WTC11 (cell line): ENCODE measurements at places on chromosomes 7 and 10.

GRCh38 chr7:128055637-128056036 is 24.4 kb upstream of the LRRC4 start:
- H3K27ac ChIP-seq: no peak overlapping the region
- no peak overlapping the region for H3K4me3 ChIP-seq
- no peaks in the 10 kb centered on the region for H3K27me3 ChIP-seq
- no peak for DNase-seq
- peaks cover 14% of the 10 kb centered on the region for H3K4me1 ChIP-seq
- H3K36me3 ChIP-seq: no peaks in the 10 kb centered on the region

- peaks cover 4% of the 10 kb centered on the region for H3K27me3 ChIP-seq
- peaks cover 6% of the 10 kb centered on the region for H3K36me3 ChIP-seq
- H3K4me3 ChIP-seq: no peak overlapping the region
- H3K4me1 ChIP-seq: no peaks in the 10 kb centered on the region
- no peak overlapping the region for H3K27ac ChIP-seq
These were observed 16.8 kb downstream of the DMBT1 start for GRCh38 chr10:122577311-122577885.

- peaks cover 7% of the 10 kb centered on the region; the same call in 1 of the 2 replicates for H3K4me1 ChIP-seq
- no peaks in the 10 kb centered on the region for H3K36me3 ChIP-seq
- no peaks in the 10 kb centered on the region for H3K27me3 ChIP-seq
- H3K27ac ChIP-seq: no peak overlapping the region
- no peak for DNase-seq
- H3K4me3 ChIP-seq: no peak overlapping the region
These were observed 77.1 kb downstream of the MTPN start for GRCh38 chr7:135900065-135900546.

- no peak overlapping the region for H3K27ac ChIP-seq
- peaks cover 54% of the 10 kb centered on the region for H3K4me1 ChIP-seq
- no peaks in the 10 kb centered on the region for H3K27me3 ChIP-seq
- DNase-seq: no peak
These were observed 181.1 kb upstream of the NAMPT start for GRCh38 chr7:106465704-106466468.

GRCh38 chr10:29105516-29106215 is 183.2 kb upstream of the LYZL1 start:
- peaks cover 6% of the 10 kb centered on the region for H3K4me1 ChIP-seq
- no peak overlapping the region for H3K27ac ChIP-seq
- no peaks in the 10 kb centered on the region for H3K27me3 ChIP-seq
- no peak for DNase-seq
- H3K4me3 ChIP-seq: no peak overlapping the region
- peaks cover 4% of the 10 kb centered on the region for H3K36me3 ChIP-seq

DNA sequence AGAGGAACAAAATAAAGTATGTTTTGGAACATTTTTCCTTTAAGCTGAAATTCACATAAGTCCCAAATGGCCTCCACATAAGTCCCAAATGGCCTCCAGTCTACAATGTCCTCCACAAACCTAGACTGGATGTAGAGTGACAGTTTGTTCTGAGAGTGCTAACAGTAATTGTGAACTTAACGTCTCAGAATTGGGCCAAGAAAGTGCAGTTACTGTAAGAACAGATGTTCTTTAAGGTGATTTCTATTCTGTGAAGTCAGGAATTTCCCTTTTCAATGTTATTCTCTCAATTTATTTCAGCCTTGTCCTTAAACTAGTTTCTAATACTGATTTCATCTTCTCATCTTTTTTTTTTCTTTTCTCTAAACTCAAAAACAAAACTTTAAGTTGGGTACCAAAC is 188.7 kb upstream of the SEMA3E start:
- H3K27me3 ChIP-seq: no peaks in the 10 kb centered on the region
- H3K36me3 ChIP-seq: no peaks in the 10 kb centered on the region
- DNase-seq: no peak
- H3K4me1 ChIP-seq: peaks cover 44% of the 10 kb centered on the region
- no peak overlapping the region for H3K27ac ChIP-seq
- no peak overlapping the region for H3K4me3 ChIP-seq

DNA sequence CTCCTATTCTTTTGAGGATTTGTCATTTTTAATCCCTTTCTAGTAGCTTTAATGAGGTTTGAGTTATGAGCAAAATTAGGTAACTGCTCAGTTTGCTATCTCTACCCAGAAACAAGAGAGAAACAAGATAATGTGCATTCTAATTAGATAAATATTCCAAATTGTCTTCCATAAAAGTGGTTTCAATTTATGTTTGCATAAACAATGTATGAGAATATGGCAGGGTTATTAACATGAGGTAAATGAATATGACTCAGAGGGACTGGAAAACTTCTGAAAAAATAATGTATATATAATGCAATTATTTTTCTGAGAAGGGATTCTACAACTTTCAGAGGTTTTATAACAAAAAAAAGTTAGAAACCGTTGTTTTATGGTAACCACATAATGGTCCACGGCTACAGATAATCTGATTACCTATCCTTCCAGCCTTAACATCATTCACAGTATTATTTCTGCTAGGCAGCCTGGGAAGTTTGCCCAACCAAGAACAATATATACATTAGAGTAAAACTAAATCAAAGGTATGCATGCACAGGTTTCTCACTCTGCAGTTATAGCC is 101.2 kb downstream of the CRPPA start:
- no peak overlapping the region for H3K4me3 ChIP-seq
- H3K27me3 ChIP-seq: no peaks in the 10 kb centered on the region
- no peak overlapping the region for H3K27ac ChIP-seq
- no peak for DNase-seq

DNA sequence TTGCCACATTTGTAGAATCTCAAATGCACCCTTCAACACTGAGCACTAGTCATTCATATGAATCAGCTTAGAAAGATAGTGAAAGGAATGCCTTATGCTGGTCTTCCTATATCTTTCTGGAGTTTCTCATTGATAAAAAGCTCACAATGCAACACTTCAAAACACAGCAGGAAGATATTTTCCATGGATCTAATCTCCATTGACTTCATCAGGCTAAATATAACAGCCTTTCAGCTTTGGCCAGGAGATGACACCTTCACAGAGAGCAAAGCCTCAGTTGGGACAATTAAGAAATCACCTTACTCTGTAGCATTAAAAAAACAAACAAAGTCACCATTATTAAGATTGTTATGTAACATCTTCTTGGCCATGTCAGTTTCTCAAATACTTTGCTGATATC is 6.7 kb downstream of the NRP1 start:
- H3K36me3 ChIP-seq: no peaks in the 10 kb centered on the region
- peaks cover 19% of the 10 kb centered on the region for H3K27me3 ChIP-seq
- peaks cover 17% of the 10 kb centered on the region for H3K4me1 ChIP-seq
- peak overlapping the region; percentile 69; the same call in 1 of the 2 replicates for H3K27ac ChIP-seq
- no peak overlapping the region for H3K4me3 ChIP-seq

DNA sequence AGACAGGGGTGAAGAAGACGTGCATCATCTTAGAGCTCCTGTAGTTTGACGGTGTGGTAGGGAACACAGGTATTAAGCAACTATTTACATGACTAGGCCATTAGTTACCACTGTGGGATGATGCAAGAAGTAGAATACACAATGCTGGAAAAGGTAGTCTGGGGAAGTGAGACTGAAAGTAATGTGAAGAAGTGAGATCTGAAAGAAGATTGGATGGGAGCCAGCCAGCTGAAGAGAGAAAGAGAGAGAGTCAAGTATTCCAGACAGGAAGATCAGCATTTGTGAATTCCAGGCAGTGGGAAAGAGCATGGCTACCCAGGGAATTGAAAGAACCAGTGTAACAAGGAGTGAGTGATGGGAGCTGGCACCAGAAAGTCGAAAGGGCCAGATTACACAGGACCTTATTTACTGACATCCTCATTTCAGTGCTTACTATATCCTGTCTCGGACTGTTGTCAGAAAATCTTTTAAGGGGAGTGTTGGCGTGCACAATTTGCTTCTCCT is 4.0 kb upstream of the CFAP58 start:
- peaks cover 10% of the 10 kb centered on the region for H3K27me3 ChIP-seq
- no peak for DNase-seq
- no peak overlapping the region for H3K27ac ChIP-seq
- no peaks in the 10 kb centered on the region for H3K36me3 ChIP-seq
- H3K4me1 ChIP-seq: peaks cover 9% of the 10 kb centered on the region
